ENCODE measurements at places on chromosomes 1 and 21. TPM values are rescaled to one million over a fixed set of nuclear protein-coding genes. Genes with fewer than 3 reads are reported as not detected.

GRCh38 chr21:44300262-44300959 lies 558 bp downstream of the PFKL start:
- no peak for DNase-seq

DNA sequence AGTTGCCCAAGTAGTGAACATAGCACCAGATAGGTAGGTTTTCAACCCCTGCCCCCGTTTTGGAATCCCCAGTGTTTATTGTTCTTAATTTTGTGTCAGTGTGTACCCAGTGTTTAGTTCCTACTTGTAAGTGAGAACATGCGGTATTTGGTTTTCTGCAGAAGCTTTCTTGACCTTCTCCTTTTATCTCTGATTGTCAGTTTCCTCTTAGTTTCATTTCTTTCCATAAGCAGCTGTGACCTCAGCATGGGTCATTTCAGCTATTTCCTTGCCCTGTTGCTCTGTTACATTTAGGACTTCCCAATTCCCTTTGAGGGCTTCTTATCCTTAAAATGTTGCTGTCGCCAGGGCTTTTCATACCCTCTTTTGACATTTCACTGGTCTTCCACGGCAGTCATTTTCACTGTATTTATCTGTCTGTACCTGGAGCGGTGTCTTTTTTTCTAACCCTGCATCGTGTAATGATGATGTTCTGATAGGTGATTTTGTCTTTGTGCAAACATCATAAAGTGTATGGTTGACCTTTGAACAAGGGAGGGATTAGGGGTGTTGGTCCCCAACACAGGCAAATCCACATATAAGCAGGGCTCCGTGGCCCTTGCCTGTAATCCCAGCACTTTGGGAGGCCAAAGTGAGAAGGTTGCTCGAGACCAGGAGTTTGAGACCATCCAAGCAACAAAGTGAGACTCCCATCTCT lies 15.0 kb downstream of the ITSN1 start:
- no peak for DNase-seq

GRCh38 chr1:66607458-66607857 lies 73.5 kb downstream of the SGIP1 start:
- DNase-seq = no peak

CSF3R gene
- total RNA-seq = 3.0 TPM

NPHS2 gene
- total RNA-seq = not detected
